Right lobe of liver (tissue), 6 donors: ENCODE measurements at places on chromosomes 3 and 15.

- H3K4me1 ChIP-seq = no peaks in the 10 kb centered on the region
- H3K36me3 ChIP-seq = no peaks in the 10 kb centered on the region
- no peak overlapping the region for H3K27ac ChIP-seq
- no peaks in the 10 kb centered on the region for H3K27me3 ChIP-seq
Measured at GRCh38 chr3:175150812-175151401, 291.8 kb downstream of the NAALADL2 start.

- H3K4me1 ChIP-seq = no peaks in the 10 kb centered on the region
- no peaks in the 10 kb centered on the region for H3K36me3 ChIP-seq
- H3K27me3 ChIP-seq = no peaks in the 10 kb centered on the region
- H3K27ac ChIP-seq = no peak overlapping the region
- no peak overlapping the region for H3K4me3 ChIP-seq
Measured at GRCh38 chr3:155512175-155512866, 218.8 kb upstream of the STRIT1 start.

GRCh38 chr3:131402391-131403039 lies 20.9 kb downstream of the NUDT16 start:
- no peak overlapping the region for H3K27ac ChIP-seq
- no peaks in the 10 kb centered on the region for H3K27me3 ChIP-seq
- H3K36me3 ChIP-seq = no peaks in the 10 kb centered on the region
- H3K4me3 ChIP-seq = no peak overlapping the region
- no peak for DNase-seq

GRCh38 chr3:149605902-149606301 lies 51.9 kb downstream of the WWTR1 start:
- no peaks in the 10 kb centered on the region for H3K27me3 ChIP-seq
- DNase-seq = no peak
- no peaks in the 10 kb centered on the region for H3K36me3 ChIP-seq

DNA sequence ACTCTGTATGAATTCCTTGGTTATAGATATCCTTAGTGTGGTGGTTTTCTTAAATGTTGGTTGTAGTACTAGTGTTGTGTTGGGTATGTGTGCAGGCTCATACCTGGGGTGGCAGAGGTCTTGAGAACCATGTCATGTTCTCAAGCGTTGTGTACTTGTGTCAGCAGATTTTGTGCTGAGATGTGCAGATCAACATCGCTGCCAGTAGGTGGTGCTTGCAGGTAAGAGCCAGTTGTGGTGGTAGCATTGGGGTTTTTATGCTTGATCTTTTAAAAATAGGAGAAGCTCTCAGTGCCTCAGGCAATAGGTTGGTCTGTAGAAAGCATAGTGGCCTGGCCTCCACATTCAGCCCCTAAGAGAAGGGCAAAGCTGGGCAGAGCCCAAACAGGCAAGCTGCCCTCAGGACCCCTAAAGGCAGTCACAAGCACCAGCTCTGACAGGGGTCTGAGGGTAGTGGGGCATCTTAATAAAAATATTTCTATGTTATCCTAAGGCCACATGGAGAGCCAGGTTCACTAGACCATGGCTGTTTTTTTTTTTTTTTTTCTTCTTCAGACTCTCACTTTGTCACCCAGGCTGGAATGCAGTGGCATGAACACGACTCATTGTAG lies 164.0 kb downstream of the IL20RB start:
- no peak overlapping the region for H3K4me3 ChIP-seq
- no peaks in the 10 kb centered on the region for H3K36me3 ChIP-seq
- peak; percentile 50 for DNase-seq
- H3K27me3 ChIP-seq = no peaks in the 10 kb centered on the region

- no peaks in the 10 kb centered on the region for H3K27me3 ChIP-seq
- H3K4me1 ChIP-seq = no peaks in the 10 kb centered on the region
- peak overlapping the region; percentile 67 for H3K27ac ChIP-seq
- no peaks in the 10 kb centered on the region for H3K36me3 ChIP-seq
Measured at GRCh38 chr15:95325763-95326404, 1004.6 kb upstream of the NR2F2 start.

GRCh38 chr3:152350776-152351175 lies 82.0 kb downstream of the MBNL1 start:
- H3K27me3 ChIP-seq = no peaks in the 10 kb centered on the region
- H3K4me1 ChIP-seq = peaks cover 23% of the 10 kb centered on the region
- DNase-seq = no peak
- no peak overlapping the region for H3K27ac ChIP-seq
- H3K4me3 ChIP-seq = no peak overlapping the region
